HEK293T (cell line): ENCODE measurements at places on chromosomes 16 and 17.

DNA sequence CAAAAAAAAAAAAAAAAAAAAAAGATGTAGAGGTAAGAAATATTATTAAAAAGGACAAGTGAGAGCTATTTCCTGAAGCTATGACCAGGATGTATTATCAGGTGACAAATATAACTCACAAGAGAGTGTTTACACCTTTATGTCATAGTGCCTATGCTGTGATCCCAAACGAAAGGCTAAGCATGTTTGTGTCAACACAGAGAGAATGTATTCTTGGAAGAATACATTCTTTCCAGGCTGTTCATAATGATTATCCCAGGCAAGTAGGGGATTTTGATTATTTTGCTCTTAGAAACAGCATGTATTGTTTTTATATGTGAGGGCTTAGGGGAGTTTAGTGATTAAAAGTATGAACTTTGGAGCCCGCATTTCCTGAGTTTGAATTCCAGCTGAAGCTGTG, 175.0 kb downstream of the SPECC1 start:
- DNase-seq, result no peak

DNA sequence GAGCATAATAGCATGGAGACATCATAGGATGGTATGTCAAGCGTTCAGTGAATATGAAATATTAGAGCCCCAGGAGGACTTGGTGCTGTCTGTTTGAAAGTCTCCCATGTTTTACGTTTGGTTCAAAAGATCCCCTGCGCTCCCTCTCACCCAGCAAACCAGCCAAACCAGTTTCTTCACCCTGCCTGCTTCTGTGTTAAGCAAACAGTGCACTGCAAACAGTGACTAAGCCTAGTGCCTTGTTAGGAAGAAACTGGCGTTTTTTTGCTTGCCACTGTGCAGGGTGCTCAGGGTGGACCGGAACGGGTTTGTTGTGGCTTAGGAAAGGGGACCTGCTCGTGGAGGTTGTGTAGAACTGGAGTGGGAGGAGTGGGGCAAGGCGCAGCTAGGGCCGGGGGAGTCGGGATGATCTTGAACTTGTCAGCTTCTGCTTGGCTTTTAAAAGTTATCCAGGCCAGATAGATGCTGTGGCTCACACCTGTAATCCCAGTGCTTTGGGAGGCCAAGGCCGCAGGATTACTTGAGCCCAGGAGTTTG, 7.7 kb downstream of the CDH1 start:
- DNase-seq, result no peak

GRCh38 chr17:35069311-35069710, 5.8 kb upstream of the RFFL start:
- DNase-seq, result no peak

- peak; percentile 46 for DNase-seq
These were observed 22.1 kb downstream of the TRIM25 start for GRCh38 chr17:56891751-56892150.

GRCh38 chr17:70407506-70407905, 238.2 kb downstream of the KCNJ2 start:
- no peak for DNase-seq

GRCh38 chr16:88941913-88942909, 34.8 kb downstream of the CBFA2T3 start:
- DNase-seq, result peak; percentile 92

DNA sequence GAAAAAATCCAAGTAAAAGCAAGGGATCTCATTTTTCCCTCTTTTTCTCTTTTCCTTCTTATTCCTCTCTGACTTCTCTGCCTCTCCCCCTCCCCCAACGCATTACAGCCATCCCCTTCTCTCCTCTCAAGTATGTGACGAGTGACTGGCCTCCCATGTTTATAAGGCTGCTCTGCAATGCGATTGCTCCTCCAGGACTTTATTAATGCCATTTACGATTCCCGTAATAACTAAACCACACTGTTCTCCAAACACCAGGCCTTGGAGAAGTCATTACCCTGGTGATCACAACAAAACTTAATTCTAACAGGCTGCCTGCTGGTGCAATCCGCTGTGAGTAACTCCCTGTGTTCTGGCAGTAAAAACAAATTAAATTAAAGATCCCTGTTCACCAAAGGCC, 88.8 kb downstream of the HS3ST3B1 start:
- no peak for DNase-seq

DNA sequence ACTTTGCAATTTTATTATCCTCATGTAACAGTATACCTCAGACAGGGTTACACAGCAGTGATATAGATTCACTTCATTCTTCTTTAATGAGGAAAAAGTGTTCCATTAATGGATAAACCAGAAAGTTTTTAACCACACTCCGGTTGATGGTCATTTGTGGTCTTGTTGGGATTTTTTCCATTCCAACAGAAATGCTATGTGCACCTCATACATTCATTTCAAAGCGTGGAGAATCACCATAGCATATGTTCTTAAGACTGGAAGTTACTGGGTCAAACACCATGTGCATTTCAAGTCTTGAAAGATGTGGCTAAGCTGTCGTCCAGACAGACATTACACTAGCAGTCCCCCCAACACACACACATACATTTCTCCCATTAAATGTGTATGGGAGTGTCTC, 245.8 kb upstream of the CDH5 start:
- DNase-seq, result no peak

DNA sequence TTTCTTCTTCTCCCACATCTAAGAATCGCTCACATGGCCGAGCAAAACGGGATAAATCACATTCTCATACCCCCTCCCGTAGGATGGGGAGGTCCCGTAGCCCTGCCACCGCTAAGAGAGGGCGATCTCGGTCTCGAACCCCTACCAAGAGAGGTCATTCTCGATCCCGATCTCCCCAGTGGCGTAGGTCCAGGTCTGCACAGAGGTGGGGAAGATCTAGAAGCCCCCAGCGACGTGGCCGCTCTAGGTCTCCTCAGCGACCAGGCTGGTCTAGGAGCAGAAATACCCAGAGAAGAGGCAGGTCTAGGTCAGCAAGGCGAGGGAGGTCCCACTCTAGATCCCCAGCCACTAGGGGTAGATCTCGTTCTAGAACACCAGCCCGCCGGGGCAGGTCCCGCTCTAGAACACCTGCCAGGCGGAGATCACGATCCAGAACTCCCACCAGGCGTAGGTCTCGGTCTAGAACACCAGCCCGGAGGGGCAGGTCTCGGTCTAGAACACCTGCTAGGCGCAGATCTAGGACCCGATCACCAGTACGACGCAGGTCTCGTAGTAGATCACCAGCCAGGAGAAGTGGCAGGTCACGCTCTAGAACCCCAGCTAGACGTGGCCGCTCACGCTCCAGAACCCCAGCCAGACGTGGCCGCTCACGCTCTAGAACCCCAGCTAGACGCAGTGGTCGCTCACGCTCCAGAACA, 9.6 kb downstream of the SRRM2 start:
- no peak for DNase-seq

DNA sequence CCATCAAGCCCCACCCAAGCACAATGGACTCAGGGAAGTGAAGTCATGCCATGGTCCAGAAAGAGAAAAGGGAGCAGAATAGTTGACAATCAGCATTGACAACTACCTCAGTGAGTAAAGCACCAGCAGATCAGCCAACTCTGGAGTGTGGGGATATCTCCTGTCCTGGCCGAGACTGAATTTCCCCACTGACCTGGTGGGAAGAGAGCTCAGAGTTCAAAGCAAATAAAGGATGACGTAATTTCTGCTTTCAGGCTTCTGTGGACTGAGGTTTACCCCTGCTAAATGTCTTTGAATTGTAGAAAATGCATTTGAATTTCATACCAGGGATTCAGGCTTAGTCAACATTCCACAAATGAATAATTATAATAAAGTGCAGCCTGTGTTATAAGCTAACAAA, 152.9 kb downstream of the CBLN1 start:
- no peak for DNase-seq

DNA sequence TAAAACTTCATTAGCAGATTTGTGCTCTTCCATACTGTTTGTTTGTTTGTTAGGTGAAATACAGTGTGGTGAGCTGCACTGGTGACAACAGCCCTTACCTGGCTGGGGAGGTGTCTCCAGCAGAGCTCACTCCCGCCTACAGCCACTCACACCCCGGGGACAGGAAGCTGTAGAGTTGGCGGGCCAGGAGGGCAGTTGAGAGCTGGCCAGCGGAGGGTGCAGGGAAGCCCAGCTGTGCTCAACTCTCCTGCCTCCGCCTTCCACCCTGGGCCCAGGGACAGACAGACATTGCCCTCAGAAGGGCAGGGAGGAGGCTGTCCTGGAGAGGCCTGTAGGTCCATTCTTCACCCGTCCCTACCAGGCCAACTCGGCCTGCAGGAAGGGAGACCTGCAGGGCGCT, 48.6 kb upstream of the PVALEF start:
- no peak for DNase-seq

- DNase-seq, result no peak
These were observed 10.1 kb downstream of the IL32 start for GRCh38 chr16:3075523-3075915.

GRCh38 chr16:1048442-1049112, 24.0 kb upstream of the SSTR5 start:
- DNase-seq, result peak; percentile 83

DNA sequence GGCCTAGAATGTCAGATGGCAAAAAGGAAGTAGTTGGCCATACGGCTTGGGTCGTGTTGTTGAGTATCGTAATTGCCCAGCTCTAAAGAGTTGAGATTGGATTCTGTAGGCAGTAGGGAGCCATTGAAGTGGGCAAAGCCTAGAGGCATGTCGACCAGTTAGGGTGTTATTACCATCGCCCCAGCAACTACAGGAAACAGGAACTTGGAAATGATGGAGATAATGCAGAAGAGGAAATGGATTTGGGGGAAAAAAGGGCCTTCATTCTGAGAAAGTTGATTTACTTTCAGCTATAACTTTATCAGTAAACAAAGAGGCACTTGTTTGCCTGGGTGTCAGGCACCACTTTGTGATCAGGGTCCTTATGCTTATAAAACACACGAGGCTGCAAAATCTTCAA, 52.6 kb downstream of the COX10 start:
- no peak for DNase-seq

GRCh38 chr17:47633996-47634395, 15.7 kb upstream of the KPNB1 start:
- DNase-seq, result no peak

- DNase-seq, result no peak
These were observed 3.5 kb upstream of the RRAD start for GRCh38 chr16:66928702-66929388.

GRCh38 chr16:83270061-83270460, 537.7 kb upstream of the HSBP1 start:
- DNase-seq, result no peak

- no peak for DNase-seq
These were observed 3.4 kb downstream of the C1QTNF1 start for GRCh38 chr17:79027274-79027924.

DNA sequence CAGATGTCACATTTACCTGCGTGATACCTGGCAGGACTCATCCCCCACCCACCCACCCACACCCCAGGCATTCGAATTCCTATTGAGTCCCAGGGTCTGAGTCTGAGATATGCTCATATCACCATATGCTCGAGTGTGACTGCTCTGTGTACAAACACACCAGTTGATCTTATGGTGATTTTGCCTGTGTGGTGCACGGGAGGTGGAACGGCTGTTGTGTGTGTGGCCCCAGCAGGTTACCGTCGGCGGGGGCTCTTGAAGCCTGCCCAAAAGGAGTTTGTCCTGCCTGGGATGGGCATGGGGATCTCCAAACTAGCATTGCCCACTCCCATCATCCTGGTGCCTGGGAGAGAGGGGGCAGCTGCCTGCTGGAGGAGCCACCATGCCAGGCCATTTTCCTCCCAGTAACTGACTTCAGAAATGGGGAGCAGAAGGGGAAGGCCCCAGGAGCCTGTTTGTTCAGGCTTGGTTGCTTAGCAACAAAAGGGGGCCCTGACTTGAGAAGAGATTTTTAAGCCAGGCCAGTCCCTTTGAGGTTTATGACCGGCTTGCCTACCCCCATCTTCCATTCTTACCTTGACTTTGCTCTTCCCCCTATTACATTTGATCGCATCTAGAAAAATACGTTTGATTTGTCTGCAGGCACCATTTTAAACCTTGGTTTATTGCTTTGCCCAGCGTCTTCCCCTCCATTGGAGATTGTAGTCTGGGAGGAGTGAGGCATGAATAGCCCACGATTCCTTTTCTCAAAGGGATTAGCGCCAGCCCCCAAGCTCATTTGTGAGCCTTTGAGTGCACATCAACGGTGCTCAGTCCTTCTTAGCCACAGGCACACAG, 217.7 kb downstream of the CCDC182 start:
- no peak for DNase-seq

DNA sequence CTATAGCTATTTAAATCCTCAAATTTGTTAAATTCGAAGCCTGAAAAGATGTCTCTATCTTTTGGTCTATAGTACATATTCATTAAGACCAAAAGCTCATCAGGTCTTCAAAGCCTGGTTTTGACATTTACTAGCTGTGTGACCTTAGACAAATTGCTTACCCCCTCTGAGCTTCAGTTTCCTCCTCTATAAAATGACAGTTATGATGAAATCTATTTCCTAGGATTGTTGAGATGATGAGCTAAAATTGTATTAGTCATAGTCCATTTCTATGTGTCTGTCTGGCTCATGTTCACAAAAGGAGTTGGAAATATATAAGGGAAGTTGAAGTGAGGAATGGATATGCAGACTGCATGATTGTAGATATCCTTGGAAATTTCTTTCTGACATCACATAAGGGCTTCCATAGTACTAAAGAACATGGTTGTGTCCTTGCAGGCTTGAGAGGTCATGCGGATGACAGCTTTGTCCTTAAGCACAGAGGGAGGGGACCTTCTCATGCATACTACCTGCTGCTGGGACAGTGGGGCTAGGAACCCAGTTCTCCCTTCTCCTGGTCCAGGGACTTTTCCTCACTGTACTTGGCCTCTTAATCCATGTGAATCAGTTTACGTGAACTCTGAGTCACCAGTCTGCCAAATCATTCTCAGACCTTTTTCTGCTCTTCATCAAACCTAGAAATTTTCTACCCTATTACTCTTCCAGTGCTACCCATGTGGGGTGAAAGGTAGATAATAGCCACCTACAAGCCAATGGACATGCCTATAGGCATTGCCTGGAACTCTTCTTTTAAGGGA, 487.5 kb upstream of the SALL1 start:
- DNase-seq, result no peak

- DNase-seq, result no peak
These were observed 62.1 kb downstream of the MYO1D start for GRCh38 chr17:32814836-32815235.

DNA sequence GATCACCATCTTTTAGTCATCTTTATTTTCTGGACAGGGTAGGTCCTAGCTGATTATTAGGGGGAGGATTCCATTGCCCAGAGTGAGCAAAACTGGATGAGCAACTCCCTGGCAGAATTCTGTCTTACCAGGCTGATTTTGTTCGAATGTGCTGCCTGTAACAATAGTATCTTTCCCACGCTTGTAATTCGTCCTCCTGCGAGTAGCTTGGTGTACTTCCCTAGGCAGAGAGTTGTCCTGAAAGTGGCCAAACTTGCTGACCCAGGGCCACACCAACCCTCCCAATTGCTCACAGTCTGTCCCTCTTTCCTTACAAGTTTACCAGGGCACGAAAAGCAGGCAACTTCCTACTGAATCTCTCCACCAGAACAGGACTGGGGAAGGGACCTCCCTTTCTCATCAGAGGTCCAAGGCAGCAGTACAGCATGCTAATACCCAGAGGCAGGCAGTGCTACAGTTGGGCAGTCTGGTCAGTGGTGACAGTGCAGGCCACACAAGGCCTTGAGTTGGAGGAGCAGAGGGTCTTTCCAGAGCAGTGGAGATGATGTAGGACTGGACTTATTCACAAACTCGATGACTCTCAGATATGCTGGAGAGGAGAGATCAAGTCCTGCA, 67.8 kb upstream of the NLK start:
- DNase-seq, result no peak

- no peak for DNase-seq
These were observed 147.9 kb upstream of the MON1B start for GRCh38 chr16:77043076-77043475.
